ENCODE measurements at places on chromosomes 5 and 9. TPM values are rescaled to one million over a fixed set of nuclear protein-coding genes. Genes with fewer than 3 reads are reported as not detected.

Gene SLC6A3
- total RNA-seq, result 1.5 TPM

Gene SPINK13
- total RNA-seq, result 0.31 TPM

Gene BTNL3
- not detected for total RNA-seq

Gene LHX3
- total RNA-seq, result 0.05 TPM

Gene SLC28A3
- 0.02 TPM for total RNA-seq

Gene ADAMTS6
- total RNA-seq, result 0.15 TPM

Gene PTGES
- total RNA-seq, result 174 TPM

Gene GCNT4
- total RNA-seq, result 0.33 TPM

Gene CRHBP
- not detected for total RNA-seq
